ENCODE measurements at places on chromosomes 4 and X.

DNA sequence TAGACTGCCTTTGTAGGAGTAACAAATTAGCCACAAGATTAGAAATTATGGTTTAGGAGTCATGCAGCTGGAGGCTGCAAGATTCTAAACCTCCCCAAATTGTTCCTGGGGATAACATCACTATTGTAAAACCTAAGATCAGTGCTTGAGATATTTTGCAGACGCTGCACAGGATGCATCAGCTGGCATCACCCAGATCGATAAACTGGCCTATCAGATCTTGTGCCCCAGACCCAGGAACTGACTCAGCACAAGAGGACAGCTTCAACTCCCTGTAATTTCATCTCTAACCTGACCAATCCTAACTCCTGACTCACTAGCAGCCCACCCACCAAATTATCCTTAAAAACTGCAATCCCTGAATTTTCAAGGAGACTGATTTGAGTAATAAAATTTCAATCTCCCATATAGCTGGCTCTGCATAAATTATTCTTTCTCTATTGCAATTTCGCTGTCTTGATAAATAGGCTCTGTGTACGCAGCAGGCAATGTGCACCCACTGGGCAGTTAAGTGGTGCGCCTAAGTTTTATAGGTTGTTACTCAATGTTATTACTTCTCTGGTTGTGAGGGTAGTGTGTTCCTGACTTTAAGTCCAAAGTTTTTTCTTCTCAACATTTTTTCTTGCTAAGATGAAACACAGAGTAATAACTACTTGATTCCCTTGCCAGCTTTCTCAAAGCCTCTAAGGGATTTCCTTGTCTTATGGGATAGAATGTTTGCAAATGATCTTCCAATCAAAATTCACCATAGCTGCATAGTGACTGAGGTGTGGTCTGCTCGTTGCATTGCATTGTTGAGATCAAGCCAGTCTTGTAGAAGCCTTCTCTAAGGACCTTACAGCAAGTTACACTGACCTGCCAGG, 312.3 kb upstream of the DKK2 start:
- DNase-seq, result no peak

DNA sequence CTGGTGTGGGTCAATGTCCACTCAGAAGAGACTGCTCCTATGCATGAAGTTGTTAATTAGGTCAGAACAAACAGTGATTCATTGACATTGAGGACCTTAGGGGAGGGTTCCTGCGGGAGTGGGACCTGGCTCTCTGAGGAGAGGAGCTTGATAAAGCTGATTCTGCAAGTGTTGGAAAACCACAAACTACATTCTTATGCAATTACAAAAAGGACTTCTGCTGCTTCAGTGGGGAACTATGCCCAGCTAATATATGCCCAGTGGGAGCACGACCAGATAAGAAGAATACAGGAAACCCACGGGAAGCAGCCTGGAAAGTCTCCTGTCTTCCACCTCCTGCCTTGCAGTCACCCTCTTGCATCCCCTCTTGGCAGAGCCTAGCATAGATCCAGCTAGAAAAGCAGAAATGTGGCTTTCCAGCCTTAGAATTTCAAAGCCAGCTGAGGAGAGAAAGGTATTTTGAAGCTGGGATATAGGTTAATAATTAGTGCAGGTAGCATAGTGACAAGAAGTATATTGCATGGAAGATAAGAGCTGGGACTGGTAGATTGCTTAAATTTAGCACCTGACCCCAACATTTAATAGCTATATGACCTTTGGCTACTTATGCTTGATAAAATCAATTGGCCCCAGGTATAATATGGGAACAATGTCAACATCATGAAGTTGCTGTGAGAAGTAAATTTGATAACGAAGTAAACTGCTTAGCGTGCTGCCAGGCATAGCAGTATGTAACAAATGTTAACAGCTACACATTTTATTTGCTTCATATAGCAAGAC, 34.9 kb upstream of the UGT8 start:
- no peak for DNase-seq

DNA sequence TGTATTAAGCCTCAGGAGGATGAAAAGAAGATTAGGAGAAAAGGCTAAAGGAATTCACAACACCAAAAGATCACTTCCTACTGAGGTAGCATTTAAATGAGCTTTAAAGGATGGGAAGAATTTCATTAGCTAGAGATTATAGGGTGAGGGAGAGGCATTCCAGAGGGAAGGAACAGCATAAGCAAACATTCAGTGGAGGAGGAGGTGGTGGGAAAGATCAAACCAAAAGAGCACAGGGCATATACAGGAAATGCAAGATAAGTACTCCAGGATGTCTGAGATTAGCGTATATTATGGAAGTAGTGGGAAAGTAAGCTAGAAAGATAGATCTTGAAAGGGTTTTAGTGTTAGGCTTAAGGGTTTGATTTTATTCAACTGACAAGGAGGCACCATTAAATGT, 84.8 kb downstream of the COL4A6 start:
- DNase-seq, result no peak

GRCh38 chr4:3257556-3258482, 8.9 kb downstream of the MSANTD1 start:
- DNase-seq, result no peak

- DNase-seq, result no peak
Observed at GRCh38 chr4:106695501-106696262, 327.1 kb upstream of the GIMD1 start.

DNA sequence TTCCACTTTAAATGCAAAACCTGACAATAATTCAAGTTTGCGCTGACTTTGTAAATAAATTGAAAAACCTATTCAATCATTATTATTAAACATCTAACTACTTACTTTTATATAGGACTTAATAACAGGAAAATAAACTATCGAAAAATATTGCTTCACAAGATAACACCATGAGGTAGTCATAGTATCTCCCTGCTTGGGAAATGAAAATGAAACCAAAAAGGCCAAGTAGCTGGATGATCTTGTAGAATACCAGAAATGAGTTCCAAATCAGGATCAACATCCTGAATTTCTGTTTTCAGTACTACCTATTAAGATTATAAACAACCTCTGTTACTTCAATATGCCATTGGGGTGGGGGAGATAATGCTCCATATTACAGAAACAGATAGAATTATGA, 58.9 kb downstream of the CHIC2 start:
- DNase-seq, result no peak

- DNase-seq, result no peak
Observed at GRCh38 chr4:147057611-147058190, 112.0 kb upstream of the TTC29 start.

DNA sequence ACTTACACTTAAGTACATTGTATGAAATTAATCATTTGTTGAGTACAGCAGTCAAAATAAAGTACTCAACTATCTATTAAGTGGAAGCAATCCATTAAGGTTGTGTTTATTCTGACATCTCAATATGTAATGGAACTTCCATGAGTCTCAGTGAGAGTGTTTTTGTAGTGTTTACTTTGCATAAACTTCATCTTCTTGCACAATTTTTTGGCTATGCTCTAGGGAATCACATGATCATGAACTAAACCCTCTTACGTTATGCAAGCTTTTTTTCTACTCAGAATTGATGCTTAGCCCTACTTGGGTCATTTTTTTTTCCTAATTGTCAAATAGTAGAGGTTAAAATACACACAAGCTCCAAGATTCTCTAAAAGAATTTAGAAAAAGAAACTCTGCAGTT, 21.1 kb upstream of the PIGA start:
- no peak for DNase-seq

GRCh38 chr4:27474691-27475090, 614.0 kb downstream of the STIM2 start:
- no peak for DNase-seq

- DNase-seq, result no peak
Observed at GRCh38 chr4:186161138-186161537, 30.2 kb upstream of the CYP4V2 start.

GRCh38 chr4:25343671-25344070, 31.1 kb downstream of the ZCCHC4 start:
- DNase-seq, result no peak

- DNase-seq, result no peak
Observed at GRCh38 chr4:152970102-152970820, 34.1 kb downstream of the FHDC1 start.

- no peak for DNase-seq
Observed at GRCh38 chr4:185881430-185881829, 69.4 kb upstream of the SORBS2 start.

DNA sequence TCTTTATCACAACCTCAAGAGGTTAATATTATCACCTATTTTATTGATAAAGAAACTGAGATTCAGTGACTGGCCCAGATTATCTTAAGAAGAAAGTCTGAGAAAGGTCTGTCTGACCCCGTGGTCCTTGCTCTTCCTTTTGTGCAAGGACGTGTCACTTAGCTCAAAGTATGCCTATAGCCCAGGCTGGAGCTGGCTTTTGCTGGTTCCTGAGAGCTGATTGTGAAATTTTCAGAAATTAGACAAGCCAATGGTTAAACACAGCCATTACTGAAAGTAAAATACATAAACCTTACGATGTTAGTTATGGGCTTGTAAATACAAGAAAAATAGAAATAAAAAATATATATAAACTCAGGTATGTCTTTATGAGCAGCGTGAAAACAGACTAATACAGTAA, 70.1 kb downstream of the CHRNA9 start:
- no peak for DNase-seq

GRCh38 chr4:134777606-134778005, 576.0 kb upstream of the PABPC4L start:
- DNase-seq, result no peak

- no peak for DNase-seq
Observed at GRCh38 chr4:100414016-100414790, 103.6 kb downstream of the EMCN start.

- no peak for DNase-seq
Observed at GRCh38 chr4:185488650-185489049, 17.1 kb upstream of the CCDC110 start.

GRCh38 chr4:147510962-147511668, 30.2 kb downstream of the EDNRA start:
- no peak for DNase-seq

DNA sequence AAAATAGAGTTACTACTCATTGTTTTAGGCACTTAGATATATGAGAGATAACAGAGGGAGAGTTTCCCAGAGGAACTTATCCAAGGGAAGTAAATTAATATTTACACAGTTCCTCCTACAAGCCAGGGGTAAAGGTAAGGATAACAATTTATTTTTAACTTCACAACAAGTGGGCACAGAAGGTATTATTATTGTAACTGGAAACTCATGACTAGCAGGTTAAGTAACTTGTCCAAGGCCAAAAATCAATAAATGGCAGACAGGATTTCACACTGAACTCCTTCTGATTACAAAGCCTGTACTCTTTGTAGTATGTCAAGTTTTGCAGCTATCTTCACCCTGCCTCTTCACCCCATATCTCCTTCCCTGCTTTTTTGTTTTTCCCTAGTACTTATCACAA, 46.9 kb upstream of the F8A3 start:
- no peak for DNase-seq

GRCh38 chr4:13137390-13137789, 346.8 kb downstream of the RAB28 start:
- DNase-seq, result no peak

GRCh38 chr4:102860611-102861324, 8.0 kb upstream of the CISD2 start:
- no peak for DNase-seq

- no peak for DNase-seq
Observed at GRCh38 chr4:168580228-168580627, 83.4 kb downstream of the PALLD start.

DNA sequence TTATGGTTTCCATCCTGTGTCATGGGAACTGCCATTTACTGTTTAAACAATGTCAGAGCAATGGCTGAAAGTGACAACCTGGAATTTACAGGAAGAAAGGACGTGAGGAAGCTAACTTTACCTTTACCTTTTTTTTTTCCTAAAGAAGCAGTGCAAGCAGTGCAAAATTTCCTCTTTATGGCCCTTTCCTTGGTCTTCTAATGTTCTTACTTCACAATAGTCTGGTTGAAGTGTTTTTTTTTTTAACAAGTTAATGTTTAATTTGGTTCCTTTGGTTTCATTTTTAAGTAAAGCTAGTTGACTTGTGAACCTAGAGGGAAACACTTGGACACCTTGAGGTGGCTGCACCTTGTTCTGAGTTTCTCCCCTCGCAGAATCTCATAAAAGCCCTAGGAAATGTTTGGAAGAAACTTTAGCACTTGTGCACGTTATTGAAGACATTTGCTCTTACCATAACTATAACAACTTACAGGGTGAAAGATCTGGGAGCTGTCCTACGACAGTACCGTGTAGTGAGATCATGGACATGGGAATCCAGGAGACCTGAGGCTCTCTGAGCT, 1.8 kb downstream of the SGMS2 start:
- DNase-seq, result no peak

DNA sequence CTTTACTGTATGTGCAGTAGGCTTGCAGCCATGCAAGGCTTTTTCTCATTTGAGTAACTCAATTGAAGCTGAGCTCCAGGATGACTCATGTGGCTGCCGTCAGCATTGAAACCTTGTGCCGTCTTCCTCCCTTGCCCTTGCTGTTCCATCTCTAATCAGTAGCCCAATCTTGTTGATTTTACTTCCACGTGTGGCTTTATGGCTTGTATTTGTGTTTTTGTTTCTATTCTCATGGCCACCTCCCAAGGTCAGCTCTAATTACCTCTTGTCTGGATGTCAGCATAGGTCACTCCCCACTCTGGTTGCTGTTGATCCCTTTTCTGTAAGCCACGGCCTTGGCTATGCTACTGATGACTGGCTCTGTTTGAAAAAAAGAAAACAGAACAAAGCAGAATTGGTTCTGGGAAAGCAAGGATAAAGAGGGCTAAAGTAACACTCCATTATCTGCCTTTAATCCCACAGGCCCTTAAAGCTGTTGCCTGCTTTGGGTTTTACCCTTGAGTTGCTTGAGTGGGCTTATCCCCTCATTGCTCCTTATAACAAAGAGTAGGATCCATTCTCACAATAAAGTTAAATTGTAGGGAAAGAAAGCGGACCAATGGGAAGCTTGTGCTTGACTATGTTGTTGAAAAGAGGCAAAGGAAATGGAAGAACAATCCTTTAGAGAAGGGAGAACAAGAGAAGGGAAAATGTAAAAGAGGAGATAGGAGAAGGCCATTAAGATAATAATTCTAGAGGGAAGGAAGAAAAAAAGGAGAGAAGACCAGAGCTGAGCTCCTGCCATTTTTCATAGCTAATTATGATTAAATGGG, 173.9 kb upstream of the PGRMC2 start:
- DNase-seq, result no peak

- DNase-seq, result peak; percentile 31
Observed at GRCh38 chr4:9703391-9703790, 78.0 kb upstream of the DRD5 start.

GRCh38 chrX:76398970-76399369, 28.5 kb upstream of the MAGEE1 start:
- no peak for DNase-seq

- DNase-seq, result no peak
Observed at GRCh38 chrX:154354013-154354412, 20.4 kb downstream of the FLNA start.

- no peak for DNase-seq
Observed at GRCh38 chrX:69615342-69615741, 571 bp upstream of the EDA start.

GRCh38 chr4:128309585-128309984, 22.0 kb upstream of the PGRMC2 start:
- DNase-seq, result no peak

DNA sequence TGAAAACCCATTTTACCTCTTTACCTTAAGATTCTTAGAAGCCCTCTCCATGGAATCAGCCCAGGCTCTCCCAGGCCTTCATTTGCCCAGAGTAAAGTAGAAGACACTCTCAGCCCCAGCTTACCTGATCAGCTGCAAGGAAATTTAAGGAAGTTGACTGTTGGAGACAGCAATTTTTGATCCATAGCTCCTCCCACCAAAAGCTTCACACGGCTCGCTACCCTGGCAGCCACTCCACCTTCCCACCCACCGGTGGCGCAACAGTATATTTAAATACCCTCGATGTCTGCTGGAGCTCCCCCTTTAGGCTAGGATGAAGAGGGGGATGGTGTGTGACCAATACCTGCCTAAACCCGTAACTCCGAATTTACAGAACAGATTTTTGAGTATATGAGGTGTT, 75.4 kb downstream of the MBNL3 start:
- no peak for DNase-seq
